ENCODE measurements at places on chromosomes 2 and 18. TPM values are rescaled to one million over a fixed set of nuclear protein-coding genes. Genes with fewer than 3 reads are reported as not detected.

Gene AMER3
- total RNA-seq, result not detected

Gene CLEC4F
- not detected for total RNA-seq

Gene ZNF396
- 0.54 TPM for total RNA-seq

Gene POU3F3
- total RNA-seq, result not detected
